Daoy (cell line): ENCODE measurements at places on chromosomes 1 and 21. TPM values are rescaled to one million over a fixed set of nuclear protein-coding genes. Genes with fewer than 3 reads are reported as not detected.

Gene DNMT3L
- not detected in 2 replicates for total RNA-seq

DNA sequence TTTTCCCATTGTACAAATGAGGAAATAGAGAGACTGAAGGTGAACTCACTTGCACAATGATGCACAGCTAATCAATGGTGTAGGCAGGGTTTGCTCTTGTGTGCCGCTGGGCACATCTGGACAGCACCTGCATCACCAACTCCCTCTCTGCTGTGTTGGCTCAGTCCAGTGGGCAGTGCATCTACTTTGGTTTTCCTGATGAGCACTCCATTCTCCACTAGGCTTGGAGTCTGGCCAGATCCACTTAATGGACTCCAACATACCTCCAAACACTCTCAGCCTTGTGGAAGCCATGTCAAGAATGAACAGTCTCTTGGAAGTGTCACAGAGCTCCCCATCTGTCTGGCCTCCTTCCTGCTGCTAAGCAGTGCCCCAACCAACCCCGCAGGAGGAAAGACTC, 152.2 kb downstream of the HIVEP3 start:
- peak; percentile 41 for DNase-seq

Gene LMX1A
- not detected in 2 replicates for total RNA-seq

GRCh38 chr1:162922201-162922600, 61.2 kb upstream of the CCDC190 start:
- DNase-seq = peak; percentile 46

DNA sequence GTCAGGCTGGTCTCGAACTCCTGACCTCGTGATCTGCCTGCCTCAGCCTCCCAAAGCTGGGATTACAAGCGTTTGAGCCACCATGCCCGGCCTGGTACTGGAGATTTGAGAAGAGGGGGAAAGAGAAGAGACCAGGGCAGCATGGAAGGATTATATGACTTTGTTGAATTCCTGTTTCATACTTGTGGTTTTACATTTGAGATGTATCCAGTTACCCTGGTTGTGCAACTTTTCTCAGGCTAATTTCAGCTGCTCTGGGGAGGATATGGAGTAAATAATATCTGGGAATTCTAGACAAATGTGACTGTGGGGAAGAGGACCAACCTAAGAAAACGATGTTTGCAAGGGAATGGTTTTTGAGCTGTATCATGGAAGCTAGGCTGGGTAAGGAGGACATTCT, 89.5 kb upstream of the GREM2 start:
- DNase-seq = peak; percentile 54

DNA sequence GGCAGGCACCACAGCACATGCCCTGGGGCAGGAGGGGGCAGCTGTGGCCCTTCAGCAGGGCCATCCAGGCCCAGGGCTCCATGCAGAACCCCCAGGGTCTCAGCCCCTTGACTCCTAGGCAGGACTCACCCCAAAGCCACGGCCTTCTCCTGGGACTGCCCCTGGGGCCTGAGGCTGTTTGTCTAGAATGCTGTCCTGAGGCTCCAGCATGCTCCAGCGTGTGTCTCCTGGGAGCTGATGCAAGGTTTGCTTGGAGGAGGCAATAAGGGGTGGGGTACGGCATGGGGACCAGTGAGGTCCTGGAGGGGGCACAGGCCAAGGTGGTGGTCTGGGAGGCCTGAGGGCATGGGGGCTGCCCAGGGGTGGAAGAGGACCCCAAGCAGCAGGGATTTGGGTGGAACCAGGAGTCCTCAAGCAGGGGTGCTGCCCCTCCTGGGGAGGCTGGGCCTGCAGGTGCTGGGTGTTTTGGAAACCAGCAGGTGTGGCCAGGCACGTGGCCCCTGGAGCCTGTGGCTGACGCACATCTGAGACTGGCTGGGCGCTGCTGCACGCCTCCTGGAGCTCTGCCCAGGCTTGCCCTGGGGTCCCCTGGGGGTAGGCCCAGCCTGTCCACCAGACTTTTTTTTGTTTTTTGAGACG, 7.8 kb upstream of the CALML6 start:
- DNase-seq = peak; percentile 18

Gene AIDA
- total RNA-seq = 25.8 and 29.9 TPM in 2 replicates

Gene OR2T5
- not detected in 2 replicates for total RNA-seq

GRCh38 chr1:171484760-171485374, 463 bp upstream of the PRRC2C start:
- no peak for DNase-seq

- no peak for DNase-seq
These were observed 1.3 kb downstream of the LSM10 start for GRCh38 chr1:36396359-36396758.

GRCh38 chr1:176374967-176375569, 87.9 kb upstream of the PAPPA2 start:
- peak; percentile 27 for DNase-seq

Gene TMEM200B
- 2.1 and 5.5 TPM in 2 replicates for total RNA-seq
